ENCODE measurements at places on chromosomes 12 and 14. TPM values are rescaled to one million over a fixed set of nuclear protein-coding genes. Genes with fewer than 3 reads are reported as not detected.

Gene TPPP2
- not detected for total RNA-seq

Gene TPH2
- not detected for total RNA-seq

Gene CIDEB
- not detected for total RNA-seq

Gene ASIC1
- 0.24 TPM for total RNA-seq

Gene DNAAF2
- 11.7 TPM for total RNA-seq

Gene LPAR5
- total RNA-seq: not detected

Gene LRRC9
- not detected for total RNA-seq

Gene TAS2R9
- not detected for total RNA-seq

Gene PRR4
- 1.3 TPM for total RNA-seq
